ENCODE measurements at places on chromosomes 11 and 22.

- DNase-seq: no peak
These were observed 86.3 kb upstream of the PHOX2A start for GRCh38 chr11:72330131-72330727.

DNA sequence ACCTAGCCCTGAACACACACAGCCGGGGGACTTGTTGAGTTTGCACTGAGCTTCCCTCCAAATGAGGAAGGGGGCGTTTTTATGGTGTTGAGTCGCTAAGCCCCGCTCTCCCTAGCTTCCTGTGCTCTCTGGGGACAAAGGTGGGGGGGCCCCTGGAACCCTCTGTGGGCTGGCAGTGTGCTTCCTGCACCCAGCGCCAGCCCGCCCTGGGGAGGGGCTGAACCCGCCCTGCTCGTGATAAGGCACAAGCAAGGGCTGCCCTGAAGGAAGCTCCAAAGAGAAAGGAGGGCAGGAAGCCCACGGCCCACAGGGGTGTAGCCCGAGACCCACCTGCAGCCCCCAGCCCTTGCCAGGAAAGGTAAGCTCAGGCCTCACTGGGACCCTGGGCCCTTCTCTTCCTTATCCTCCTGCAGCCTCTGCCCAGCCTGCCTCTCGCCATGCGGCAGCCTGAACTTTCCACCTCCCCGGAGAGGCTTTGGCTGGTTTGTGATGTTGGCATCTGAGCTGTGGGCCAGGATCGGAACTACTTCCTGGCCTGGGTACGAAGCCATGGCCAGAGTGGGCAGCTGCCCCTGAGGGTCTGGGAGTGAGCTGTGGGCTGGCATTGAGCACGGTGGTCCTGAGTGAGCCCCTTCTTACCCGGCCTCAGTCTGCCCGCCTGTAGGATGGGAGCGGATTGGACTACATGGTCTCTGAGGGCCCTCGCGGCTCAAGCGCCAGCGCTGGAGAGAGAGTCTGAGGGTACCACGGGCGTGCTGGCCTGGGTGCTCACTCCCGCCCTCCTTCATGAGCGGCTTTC lies at the start of gene FERMT3:
TSS of gene FERMT3 (plus strand) at position 265 of the 799 bp plus-strand sequence. CDS start 644 bp downstream, outside the sequence.
- DNase-seq: no peak

DNA sequence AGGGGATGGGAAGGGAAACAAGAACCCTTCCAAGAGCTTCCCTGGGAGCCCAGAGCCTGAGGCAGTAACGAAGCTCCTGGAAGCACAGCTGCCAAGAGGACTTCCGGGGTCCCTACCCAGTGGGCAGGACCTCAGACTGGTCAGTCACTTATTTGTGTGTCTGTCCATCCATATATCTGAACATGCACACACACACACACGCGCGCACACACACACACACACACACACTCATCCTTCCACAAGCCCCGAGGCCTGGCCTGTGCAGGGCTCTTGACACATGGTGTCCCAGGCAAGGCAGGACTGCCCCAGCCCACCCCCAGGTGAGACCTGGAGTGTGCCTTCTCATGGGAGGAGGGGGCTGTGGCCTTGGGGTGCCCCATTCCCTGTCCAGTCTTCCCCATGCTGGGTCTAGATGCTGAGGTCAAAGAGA lies 44.9 kb downstream of the IGLL5 start:
- DNase-seq: no peak

DNA sequence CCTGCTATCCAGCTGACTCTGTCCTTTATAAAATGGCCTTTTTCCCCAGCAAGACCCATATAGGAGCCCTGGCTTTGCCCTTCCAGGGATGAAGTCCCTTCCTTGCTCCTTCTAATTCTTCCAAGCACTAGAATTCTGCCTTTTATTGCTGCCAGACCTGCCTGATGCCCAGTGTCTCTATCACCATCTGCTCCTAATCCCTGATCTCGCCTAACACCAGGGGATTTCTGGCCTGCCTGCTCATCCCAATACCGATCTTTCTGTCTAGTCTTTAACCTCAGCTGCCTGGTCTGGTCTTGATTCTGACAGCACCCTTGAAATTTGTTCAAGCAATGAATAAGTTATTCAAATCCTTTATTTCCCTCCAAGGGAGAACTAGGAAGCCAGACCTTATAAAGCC lies 150.2 kb downstream of the SPON1 start:
- no peak for DNase-seq

- peak; percentile 88 for DNase-seq
These were observed 70.6 kb downstream of the RRAS2 start for GRCh38 chr11:14288189-14288935.

DNA sequence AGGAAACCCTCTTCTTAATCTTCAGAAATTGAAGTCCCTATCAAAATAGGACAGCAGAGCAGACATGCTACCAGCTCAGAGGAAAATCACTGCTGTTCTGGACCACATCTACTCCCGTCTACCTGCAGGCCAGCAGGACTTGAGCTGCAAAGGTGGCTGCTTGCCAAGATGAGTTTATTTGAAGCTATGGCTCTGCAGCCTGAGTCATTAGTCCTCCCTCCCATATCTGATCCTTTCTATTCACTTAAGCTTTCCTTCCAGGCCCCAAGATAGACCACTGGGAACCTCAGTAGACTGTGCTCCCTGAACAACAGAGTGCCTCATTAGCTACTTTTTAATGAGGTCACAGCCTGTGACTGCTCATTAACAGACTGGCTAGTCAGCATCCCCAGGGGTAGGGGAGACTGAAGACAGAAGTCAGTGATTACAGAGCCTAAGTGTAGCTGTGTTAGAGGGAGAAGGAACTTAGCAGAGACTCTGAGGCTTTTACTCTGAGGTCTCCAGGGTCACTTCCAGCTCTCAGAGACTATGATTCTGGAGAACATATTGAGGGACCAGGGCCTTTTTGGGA lies 6.8 kb upstream of the OR10A2 start:
- peak; percentile 18 for DNase-seq

GRCh38 chr11:12043959-12044791 lies 35.7 kb upstream of the DKK3 start:
- peak; percentile 87 for DNase-seq
